ENCODE measurements at places on chromosomes 2 and 18.

DNA sequence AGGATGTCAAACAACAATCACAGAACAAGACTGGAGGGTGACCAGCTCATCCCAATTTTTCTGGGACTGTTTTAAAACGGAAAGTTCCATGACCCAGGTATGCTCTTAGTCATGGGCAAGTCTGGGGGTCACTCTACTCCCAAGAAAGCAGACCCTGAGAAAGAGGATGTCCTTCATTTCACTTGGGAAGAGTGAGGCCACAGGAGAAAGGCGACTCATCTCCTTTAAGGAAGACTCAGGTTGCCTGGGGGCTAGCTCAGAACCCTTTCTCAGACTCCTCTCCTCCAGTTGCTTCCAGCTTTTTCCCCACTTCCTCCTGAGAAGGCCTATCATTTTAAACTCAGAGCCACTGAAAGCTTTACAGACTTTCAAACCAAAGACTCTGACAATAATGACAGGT, 9.3 kb downstream of the RNF152 start:
- no peak for DNase-seq

DNA sequence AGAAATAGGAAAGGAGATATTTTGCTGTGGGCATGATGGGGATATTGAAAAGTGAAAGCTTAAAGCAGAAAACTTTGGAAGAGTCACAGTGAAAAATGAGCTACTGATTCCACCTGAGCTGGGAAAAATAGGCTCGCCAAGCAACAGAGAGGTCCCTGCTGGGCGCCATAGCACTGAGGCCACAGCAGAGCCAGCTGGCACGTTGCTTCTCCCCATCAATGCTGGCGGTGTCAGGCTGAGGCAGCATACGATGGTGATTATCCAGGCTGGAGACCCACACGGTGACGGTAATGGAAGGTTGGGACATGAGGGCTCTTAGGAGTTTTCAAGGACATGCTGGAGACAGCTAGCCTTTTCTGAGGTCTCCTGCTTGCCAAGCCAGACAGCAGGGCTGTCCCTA, 25.8 kb upstream of the DTNB start:
- no peak for DNase-seq

DNA sequence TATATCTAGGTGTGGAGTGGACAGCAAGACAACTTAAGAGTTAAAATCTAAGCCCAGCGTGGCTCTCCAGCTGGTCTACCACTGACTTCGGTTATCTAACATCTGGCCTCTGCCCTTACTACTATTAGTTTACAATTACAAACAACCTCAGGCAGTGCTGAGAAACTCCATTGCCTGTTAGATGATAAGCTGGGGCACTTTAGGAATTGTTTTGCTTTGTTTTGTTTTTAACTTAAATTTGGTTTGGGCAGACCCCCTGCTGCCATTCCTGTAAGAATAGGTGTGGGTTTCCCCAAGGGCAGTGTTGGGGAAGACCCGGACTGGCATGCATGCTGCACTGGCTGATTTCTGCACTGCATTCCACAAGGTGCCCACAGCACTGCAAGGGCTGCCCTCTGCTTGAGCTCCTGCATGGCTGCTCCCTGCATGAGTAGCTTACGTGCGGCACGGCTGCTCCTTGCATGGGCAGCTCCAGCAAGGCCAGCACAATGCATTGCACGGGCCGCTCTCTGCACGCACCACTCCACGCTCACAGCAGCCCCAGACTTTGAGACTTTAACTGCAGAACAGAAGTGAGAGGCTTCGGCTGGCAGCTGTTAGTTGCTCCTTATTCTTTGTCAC, 74.2 kb upstream of the SERTAD2 start:
- no peak for DNase-seq

DNA sequence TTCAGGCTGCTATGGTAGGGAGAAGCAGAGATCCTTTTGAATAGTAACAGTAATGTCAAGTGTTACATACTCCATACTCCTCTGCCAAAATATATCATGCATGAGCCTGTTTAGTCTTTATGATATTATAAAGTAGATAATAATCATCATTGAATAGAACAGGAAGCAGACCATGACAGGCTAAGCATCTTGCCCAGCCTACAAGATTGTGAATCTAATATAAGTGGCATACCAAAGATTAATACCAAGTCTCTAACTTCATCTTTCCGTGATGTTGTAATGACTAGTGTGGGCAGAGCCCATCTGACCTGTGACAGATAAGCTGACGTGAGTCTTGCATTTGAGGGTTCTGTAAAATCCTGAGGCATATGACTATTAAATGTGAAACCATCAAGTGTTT, 13.1 kb downstream of the NDUFB3 start:
- no peak for DNase-seq

GRCh38 chr18:31049189-31049588, 6.6 kb upstream of the DSC3 start:
- DNase-seq, result no peak

DNA sequence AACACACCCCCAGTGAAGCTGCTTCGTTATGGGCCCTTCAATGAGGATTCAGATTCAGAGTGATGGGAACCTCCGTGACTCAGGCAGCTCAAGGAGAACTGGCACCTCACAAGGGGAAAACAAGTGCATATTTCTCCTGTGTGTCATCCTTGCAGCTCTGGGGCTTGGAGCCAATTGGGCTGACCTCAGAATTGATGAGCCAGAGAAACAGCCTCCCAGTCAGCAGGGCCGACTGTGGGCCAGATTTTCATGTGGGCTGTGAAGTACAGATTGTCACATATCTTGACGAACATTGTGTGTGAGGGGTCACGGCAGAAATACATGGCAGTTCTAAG, 189.6 kb upstream of the SP5 start:
- DNase-seq, result no peak

GRCh38 chr2:239828192-239828972, 196.8 kb downstream of the NDUFA10 start:
- no peak for DNase-seq

DNA sequence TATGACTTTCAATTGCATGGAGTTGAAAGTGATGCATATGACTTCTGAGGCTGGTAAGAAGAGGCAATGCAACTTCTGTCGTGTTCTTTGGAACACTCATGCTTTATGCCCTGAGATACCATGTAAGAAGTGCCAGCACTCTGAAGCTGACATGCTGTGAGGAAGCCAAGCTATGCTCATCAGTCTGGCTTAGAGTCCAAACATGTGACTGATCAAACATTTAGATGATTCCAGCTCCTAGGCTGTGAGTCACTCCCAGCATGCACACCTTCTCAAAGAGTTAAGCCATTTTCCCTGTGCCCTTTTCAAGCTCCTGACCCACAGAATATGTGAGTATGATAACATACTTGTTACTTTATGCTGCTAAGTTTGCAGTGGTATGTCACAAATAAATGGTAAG, 15.8 kb upstream of the VRK2 start:
- no peak for DNase-seq

DNA sequence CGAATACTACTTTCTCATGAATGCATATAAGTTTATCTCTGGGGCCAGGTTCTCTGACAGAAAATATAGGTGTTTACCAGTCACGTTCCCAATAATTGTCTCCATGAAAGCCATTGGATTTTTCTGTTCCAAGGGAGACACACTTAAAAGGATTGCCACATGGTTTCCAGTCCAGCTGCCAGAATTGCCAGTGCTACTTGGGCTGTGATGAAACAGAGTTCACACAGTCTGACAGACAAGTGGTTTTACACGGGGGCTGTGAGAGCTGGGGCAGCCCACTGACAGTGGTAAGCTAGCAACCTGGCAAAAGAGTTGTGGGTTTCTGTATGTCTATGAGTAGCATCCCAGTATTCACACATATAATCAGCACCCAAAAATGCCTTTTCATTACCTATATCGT, 27.7 kb upstream of the ATRAID start:
- no peak for DNase-seq

GRCh38 chr2:18991177-18992168, 366.9 kb downstream of the OSR1 start:
- no peak for DNase-seq
